Urinary bladder (tissue), 4 donors: ENCODE measurements at places on chromosomes 11 and 22.

GRCh38 chr11:38438091-38438490 lies 1840.1 kb upstream of the RAG2 start:
- DNase-seq, result no peak

GRCh38 chr11:64216879-64217278 lies 9.1 kb downstream of the TRPT1 start:
- no peak for DNase-seq

GRCh38 chr11:85316967-85317366 lies 310.2 kb downstream of the DLG2 start:
- no peak for DNase-seq

DNA sequence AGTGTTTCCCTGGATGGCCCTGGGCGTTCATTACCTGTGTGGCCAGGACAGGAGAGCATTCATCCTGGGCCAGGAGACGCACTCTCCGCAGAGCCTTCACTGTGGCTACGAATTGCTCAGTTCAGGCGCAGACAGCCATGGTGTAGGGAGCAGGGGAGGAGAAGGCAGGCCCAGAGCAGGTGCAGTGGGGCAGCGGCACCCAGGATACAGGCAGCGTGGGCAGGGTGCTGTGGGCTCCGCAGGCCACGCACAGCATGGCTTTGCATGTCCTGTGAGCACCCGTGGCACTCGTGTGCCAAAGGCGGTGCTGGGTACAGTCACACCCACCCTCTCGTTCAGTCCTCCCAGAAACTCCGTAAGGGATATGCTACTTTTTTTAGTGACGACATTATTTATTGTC lies 124.2 kb upstream of the B3GAT1 start:
- no peak for DNase-seq

DNA sequence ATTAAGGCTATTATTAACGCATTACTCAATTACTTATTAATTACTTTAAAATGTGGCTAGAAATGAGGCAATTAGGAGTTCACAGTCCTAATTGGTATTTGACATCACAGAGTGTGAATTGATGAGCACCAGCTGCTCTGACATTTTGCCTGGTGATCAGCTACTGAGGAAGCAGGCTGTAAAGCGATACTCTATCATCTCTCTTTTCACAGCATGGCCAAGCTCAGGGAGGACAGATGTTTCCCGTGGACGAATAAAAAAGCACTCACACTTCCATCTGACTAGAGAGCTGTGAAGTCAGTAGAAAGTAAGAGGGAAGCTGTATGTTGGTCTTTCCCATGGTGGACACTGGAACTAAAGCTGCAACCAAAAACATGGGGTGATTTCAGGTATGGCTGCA lies 29.1 kb upstream of the SYT9 start:
- DNase-seq, result no peak

DNA sequence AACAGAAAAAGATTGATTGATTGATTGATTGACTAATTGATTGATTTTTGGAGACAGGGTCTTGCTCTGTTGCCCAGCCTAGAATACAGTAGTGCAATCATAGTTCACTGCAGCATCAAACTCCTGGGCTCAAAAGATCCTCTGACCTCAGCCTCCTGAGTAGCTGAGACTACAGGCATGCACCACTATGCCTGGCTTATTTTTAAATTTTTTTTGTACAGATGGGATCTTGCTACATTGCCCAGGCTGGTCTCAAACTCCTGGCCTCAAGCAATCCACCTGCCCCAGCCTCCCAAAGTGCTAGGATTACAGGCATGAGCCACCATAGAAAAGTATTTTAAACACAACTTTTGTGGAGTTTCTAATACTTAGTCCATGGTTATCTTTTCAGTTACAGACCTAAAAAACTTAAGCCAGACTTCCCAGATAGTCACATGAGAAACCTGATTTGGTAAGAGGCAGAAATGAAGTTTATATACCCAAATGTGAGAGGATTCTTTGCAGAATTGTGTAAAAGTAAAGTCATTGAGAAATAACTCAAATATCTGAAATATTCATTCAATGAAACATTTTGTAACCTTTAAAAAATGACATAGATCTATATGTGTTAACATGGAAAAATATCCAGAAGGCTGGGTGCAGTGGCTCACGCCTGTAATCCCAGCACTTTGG lies 186.5 kb downstream of the SWAP70 start:
- no peak for DNase-seq

- no peak for DNase-seq
Measured at GRCh38 chr11:95092549-95093324, 3.1 kb downstream of the ENDOD1 start.

DNA sequence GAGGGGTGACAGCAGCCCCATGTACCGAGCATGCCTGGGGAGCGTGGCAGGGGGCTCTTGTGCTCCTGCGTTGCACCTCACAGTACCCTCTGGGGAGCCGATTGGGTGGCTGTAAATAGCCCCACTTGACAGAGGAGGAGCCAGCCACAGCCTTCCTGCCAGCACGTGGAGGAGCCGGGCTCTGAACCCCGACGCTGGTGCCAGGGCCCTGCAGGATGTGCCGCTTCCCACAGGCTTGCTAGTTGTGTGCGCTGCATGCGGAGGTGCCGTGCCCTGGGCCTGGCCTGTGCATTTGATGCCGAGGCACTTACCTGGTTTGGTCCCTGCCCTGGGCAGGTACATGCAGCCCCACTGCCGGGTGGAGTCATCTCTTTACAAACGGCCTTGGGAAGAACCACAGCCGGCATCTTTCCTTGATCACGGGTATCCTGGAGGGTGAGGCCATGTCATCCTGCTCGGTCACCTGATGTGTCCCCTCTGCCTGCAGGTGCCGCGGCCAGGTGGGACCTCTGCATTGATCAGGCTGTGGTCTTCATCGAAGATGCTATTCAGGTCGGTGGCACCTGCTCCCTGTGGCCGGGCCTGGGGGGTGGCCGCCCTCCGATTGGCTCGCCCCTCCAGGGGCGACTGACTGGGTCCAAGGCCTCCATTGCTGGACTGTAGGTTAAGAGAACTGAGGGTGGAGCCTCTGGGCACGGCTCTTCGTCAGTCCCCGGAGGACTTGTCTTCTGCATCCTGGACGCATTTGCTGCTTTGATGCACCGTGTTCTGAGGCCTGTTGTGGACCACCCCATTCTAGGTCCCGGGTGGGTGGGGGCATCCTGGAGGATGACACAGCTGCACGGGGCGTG lies 5.0 kb downstream of the TPCN2 start:
- no peak for DNase-seq

DNA sequence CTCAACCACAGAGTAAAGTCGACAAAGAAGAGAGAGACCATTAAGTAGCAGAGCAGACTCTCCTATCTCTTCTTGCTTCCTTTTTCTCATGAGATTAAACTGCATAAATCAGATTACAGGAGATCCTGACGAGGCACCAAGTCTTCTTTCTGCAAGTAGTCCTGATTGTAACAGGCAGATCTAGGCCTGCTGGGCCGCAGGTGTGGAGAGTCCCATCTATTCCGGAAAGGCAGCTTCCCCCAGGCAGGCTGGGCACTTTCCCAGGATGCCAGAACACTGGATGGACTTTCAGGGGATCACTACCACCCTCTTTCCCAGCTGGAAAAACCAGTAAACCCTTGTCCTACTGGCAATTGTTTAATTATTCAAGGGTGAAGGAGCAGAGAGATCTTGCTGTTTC lies 173.0 kb upstream of the CADM1 start:
- DNase-seq, result no peak

DNA sequence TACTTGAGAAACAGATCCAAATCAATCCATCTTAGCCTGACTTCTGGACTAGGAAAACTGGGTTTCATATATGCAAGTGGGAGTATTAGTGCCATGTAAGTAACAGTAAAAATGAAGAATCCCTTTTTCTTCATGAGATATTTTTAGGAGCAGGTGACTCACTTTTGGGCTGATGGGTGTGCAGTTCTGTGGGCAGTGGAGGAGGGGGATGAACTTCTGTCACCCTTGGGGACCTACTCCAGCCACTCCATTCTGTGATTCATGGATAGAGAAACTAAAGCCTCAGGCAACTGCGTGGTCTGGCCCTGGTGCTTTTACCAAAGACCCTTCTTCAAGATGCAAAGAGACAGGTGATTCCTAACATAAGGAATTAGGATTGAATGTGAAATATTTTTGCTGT lies 208.6 kb upstream of the NARS2 start:
- no peak for DNase-seq

- no peak for DNase-seq
Measured at GRCh38 chr11:76704171-76704948, 33.8 kb upstream of the LRRC32 start.

- no peak for DNase-seq
Measured at GRCh38 chr11:100769165-100769564, 82.1 kb downstream of the ARHGAP42 start.

DNA sequence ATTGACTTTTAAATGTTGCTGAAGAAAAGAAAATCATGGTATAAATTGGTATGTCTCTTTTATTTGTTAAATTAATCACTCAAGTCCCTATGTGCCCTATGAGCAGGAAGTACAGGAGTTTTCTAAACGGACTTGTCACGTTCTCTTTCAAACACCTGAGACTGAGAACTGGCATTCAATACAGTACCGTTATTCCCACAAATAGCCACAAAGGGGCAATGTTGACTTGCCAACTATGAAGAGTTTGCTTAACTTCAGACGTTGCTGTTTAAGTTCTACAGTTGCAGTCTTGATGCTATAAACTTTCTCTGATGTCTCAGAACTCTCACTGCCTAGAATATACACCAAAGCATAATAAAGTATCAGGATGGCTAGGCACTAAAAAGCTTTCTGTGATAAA lies 7.6 kb downstream of the OR56A1 start:
- peak; percentile 5 for DNase-seq

GRCh38 chr11:64391839-64392238 lies 32.9 kb downstream of the RPS6KA4 start:
- no peak for DNase-seq
